ENCODE measurements at places on chromosomes 3 and 15.

DNA sequence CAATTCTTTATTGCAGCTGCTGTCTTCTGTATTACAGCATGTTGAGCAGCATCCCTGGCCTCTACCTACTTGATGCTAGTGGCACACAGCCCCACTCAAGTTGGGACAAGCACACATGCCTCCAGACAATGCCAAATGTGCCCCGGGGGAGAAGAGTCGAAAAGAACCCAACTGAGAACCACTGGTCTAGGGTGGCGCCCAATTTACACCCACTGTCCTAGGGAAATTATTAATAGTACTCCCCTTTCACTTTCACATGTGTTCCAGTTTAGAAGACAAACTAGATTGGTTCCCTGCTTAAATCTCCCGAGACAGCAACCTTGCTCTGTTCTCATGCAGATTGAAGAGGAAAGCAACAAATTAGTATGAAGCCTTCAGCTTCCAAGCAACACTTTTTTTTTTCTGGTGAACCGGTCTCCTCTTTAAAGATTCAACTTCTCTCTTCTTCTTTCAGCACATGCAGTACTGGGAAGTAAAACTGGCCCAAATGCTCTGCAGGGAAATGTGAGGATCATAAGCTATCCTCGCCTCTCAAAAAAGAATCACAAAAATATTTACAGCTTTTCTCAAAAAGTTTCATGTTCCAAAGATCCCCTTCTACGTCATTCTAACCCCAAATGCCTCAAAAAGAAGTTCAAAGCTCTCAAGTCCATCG lies 823.9 kb upstream of the CFAP20DC start:
- DNase-seq, result no peak

- no peak for DNase-seq
These were observed 3.6 kb downstream of the HEMK1 start for GRCh38 chr3:50572801-50573371.

GRCh38 chr15:95988574-95988887 lies 342.0 kb upstream of the NR2F2 start:
- DNase-seq, result no peak

DNA sequence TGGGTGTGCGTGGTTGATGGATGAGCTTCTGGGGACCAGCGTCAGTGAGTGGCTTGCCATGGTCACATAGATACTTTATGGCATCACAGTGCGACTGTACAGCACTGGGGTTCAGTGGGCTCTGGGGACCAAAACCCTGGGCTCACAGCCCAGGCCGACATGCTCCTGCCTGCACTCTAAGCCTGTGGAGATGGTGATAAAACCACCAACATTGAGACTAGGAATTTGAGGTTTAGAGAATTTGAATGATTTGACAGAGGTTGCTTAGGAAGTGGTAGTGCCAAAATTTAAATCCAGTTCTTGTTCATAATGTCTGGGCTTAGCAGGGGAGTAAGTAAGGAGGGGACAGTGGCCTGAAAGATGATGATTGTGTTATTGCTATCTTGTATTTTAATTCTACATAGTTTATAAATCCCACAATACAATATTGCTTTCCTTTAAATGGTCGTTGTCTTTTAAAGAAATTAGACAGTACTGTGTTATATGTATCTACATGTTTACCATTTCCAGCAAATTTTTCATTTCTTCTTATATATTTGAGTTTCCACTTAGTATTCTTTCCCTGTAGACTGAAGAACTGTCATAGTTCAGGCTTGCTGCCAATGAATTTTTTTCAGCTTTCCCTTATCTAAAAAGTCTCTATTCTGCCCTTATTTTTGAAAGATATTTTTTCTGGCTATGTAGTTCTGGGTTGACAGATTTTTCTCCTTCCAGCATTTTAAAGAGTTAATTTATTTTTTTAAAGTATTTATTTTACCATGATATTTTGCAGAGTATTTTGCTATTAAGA lies 235.4 kb upstream of the RGMA start:
- no peak for DNase-seq

GRCh38 chr3:48820612-48821324 lies 26.9 kb downstream of the PRKAR2A start:
- no peak for DNase-seq
